ENCODE measurements at places on chromosomes 7 and 10.

DNA sequence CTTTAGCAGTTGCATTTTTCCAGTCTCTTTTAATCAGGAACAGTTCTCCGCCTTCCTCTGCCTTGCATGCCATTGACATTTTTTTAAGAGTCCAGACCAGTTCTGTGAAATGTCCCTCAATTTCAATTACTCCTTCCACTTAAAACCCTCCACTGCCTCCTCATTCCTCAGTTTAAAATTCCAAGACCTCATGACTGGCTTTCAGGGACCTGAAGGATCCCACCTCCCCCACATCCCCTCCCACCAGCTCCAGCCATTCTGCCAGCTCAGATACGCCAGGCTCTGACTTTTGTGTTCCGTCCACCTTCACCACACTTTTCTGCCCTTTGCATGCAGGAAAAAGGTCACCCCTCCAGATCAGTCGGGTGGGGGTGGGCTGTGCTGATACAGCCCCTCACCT, 8.7 kb downstream of the TNRC18 start:
- H3K27ac ChIP-seq, result no peak overlapping the region
- peaks cover 7% of the 10 kb centered on the region for H3K4me1 ChIP-seq
- H3K27me3 ChIP-seq, result peaks cover 46% of the 10 kb centered on the region
- H3K36me3 ChIP-seq, result no peaks in the 10 kb centered on the region
- no peak for DNase-seq

DNA sequence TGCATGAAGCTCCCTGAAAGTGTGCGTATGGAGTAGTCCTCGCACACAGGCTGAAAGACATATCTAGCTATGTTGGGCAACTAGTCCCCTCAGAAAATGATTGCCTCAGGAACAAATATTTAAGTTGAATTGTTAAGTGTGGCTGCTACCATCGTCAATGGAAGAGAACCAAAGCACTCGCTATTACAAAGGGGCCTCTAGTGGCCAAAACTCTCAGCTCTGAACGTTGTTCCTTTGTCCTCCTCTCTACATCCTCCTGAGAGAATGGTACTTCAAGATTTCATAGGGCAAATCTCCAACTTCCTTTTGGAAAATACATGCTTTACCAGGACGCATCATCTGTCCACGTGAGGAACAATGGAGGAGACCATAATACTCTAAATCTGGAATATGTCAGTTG, 209.9 kb downstream of the NRG3 start:
- no peaks in the 10 kb centered on the region for H3K27me3 ChIP-seq
- no peaks in the 10 kb centered on the region for H3K4me1 ChIP-seq
- no peak overlapping the region for H3K4me3 ChIP-seq
- H3K27ac ChIP-seq, result no peak overlapping the region

- H3K4me3 ChIP-seq, result no peak overlapping the region
- no peaks in the 10 kb centered on the region for H3K36me3 ChIP-seq
- no peak for DNase-seq
- no peaks in the 10 kb centered on the region for H3K4me1 ChIP-seq
Measured at GRCh38 chr10:71223347-71224058, 11.1 kb downstream of the UNC5B start.

DNA sequence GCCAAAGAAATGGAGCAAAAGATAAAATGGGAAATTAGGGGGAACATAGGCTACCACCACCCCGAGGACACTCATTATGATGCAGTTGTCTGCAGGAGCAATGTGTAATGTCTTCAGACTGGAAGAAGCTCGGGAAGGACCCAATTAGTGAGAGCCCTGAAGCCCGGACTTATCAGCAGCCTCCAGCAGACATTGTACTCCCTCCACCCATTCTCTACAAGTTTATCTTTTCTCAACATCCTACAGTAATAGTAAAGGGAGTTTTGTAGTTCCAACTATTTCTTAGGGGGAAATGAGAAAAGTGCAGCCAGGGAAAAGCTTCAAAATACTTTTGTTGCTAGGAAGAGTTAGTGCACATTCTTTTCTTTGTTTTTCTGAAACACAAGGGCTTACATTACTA, 657.3 kb upstream of the COBL start:
- no peak for DNase-seq
- no peaks in the 10 kb centered on the region for H3K4me1 ChIP-seq
- no peaks in the 10 kb centered on the region for H3K27me3 ChIP-seq

DNA sequence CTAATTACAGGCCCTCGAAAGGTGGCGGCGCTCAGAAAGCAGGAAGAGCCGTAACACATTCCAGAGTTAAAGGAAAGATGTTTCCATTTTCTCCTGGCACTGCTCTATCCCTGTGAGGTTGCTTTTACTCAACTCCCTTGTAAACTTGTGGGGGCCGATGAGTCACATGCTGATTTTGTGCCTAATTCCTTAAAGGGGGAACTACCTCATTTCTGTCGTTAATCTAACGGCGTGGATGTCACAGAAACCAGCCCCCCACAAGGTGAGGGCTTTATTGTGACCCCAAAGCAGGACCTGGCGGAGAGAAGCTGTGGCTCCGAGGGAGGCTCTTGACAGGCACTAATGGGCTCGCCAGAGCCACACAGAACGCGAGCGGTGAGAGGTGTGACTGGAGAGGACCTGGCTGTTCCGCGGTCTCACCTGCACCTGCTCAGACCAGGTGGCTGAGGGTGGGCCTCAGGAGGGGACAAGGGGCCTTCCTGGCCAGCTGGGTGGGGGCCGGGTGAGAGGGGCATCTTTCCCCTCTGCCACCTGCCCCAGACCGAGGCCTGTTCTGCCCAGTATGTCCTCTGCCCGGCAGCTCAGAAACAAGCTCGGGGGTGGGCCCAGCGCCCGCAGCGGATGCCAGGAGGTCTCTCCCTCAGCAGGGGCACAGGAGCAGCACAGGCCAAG, 50.9 kb downstream of the CALML3 start:
- H3K4me3 ChIP-seq, result no peak overlapping the region
- no peaks in the 10 kb centered on the region for H3K27me3 ChIP-seq
- H3K4me1 ChIP-seq, result no peaks in the 10 kb centered on the region
- H3K27ac ChIP-seq, result no peak overlapping the region

- H3K4me3 ChIP-seq, result no peak overlapping the region
- no peak overlapping the region for H3K27ac ChIP-seq
- no peak for DNase-seq
- H3K27me3 ChIP-seq, result no peaks in the 10 kb centered on the region
- no peaks in the 10 kb centered on the region for H3K36me3 ChIP-seq
Measured at GRCh38 chr7:148927123-148928045, 43.3 kb upstream of the EZH2 start.

- H3K4me3 ChIP-seq, result no peak overlapping the region
- no peaks in the 10 kb centered on the region for H3K4me1 ChIP-seq
- H3K27me3 ChIP-seq, result peaks cover 2% of the 10 kb centered on the region
- DNase-seq, result no peak
- H3K36me3 ChIP-seq, result no peaks in the 10 kb centered on the region
- no peak overlapping the region for H3K27ac ChIP-seq
Measured at GRCh38 chr10:8628351-8628750, 573.9 kb downstream of the GATA3 start.

DNA sequence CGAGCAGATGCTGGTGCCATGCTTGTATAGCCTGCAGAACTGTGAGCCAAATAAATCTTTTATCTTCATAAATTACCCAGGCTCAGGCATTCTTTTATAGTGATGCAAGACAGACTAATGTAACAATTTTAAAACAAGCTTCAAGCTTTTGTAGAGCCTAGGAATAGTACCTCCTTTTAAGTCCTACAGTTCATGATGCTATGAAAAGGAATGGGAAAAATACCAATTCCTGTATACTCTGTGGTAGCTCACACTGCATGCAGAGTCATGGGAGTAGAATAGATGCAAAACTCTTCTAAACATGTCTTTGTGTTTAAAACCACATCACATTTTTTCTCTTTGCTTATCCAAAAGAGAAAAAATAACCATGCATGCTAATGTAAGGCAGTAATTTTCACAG, 66.6 kb upstream of the WNT16 start:
- no peaks in the 10 kb centered on the region for H3K4me1 ChIP-seq
- H3K4me3 ChIP-seq, result no peak overlapping the region
- no peaks in the 10 kb centered on the region for H3K36me3 ChIP-seq
- peaks cover 11% of the 10 kb centered on the region for H3K27me3 ChIP-seq
- DNase-seq, result no peak

GRCh38 chr7:36208997-36209813, 56.2 kb downstream of the EEPD1 start:
- no peak for DNase-seq
- H3K27ac ChIP-seq, result peak overlapping the region; percentile 48
- H3K4me1 ChIP-seq, result peaks cover 28% of the 10 kb centered on the region
- H3K27me3 ChIP-seq, result no peaks in the 10 kb centered on the region

- peak overlapping the region; percentile 39 for H3K4me3 ChIP-seq
- peaks cover 2% of the 10 kb centered on the region for H3K27me3 ChIP-seq
- no peak overlapping the region for H3K27ac ChIP-seq
- H3K4me1 ChIP-seq, result peaks cover 32% of the 10 kb centered on the region
- no peaks in the 10 kb centered on the region for H3K36me3 ChIP-seq
Measured at GRCh38 chr10:89390476-89391225, 1.8 kb upstream of the IFIT1 start.

DNA sequence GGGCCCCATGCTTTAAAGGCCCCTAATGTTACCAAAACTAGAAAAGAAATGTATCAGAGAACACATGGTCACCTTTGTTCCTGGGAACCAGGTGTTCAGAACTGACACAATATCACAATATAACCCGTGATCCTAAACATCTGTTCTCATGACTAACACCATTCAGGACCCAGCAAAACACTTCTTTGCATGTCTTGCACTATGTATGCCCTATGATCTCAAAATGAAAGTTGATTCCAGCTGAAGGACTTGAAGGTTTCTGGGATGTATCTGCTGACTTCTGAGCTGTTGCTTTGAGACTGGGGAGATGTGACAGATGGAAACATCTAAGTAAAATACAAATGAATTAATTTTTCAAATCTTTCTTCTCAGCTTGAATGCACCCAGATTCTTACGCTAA, 37.5 kb upstream of the PIK3CG start:
- H3K4me1 ChIP-seq, result no peaks in the 10 kb centered on the region
- peaks cover 1% of the 10 kb centered on the region for H3K36me3 ChIP-seq
- no peak overlapping the region for H3K4me3 ChIP-seq
- no peak overlapping the region for H3K27ac ChIP-seq
- no peak for DNase-seq

DNA sequence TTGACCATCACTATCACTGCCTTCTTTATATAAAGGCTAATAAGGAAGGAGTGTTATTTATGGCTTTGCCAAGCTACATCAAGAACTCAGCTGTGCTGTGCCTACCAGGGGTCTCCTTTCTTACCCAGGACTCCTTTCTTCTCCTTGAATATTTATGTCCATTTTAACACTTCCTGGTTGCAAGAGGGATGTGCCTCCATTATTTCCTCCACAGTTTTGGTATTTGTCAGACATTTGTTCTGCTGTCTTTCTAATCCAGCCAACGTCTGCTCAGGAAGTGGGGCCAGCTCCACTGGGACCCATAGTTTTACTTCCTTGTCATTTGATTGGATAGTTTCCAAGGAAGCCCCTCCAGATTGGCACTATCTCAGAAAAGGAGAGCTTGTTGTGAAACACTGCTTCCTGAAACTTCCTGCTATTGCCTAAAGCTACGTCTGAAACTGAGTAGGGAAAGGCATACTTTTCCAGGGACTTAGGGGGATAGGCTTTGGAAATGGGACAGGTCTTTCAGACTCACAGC, 6.6 kb upstream of the STRIP2 start:
- DNase-seq, result no peak
- H3K4me1 ChIP-seq, result peaks cover 3% of the 10 kb centered on the region
- H3K27me3 ChIP-seq, result peaks cover 5% of the 10 kb centered on the region
- H3K36me3 ChIP-seq, result peaks cover 56% of the 10 kb centered on the region
- H3K4me3 ChIP-seq, result no peak overlapping the region
- no peak overlapping the region for H3K27ac ChIP-seq

- DNase-seq, result no peak
- H3K4me3 ChIP-seq, result no peak overlapping the region
- H3K27me3 ChIP-seq, result no peaks in the 10 kb centered on the region
- H3K36me3 ChIP-seq, result no peaks in the 10 kb centered on the region
Measured at GRCh38 chr7:70419526-70420380, 712.2 kb upstream of the GALNT17 start.

- DNase-seq, result no peak
- no peaks in the 10 kb centered on the region for H3K27me3 ChIP-seq
- H3K36me3 ChIP-seq, result no peaks in the 10 kb centered on the region
- H3K27ac ChIP-seq, result no peak overlapping the region
- peaks cover 10% of the 10 kb centered on the region for H3K4me1 ChIP-seq
Measured at GRCh38 chr10:22851865-22852239, 76.0 kb upstream of the ARMC3 start.

- peak; percentile 63 for DNase-seq
- H3K36me3 ChIP-seq, result no peaks in the 10 kb centered on the region
- H3K27ac ChIP-seq, result no peak overlapping the region
- H3K27me3 ChIP-seq, result no peaks in the 10 kb centered on the region
- peaks cover 4% of the 10 kb centered on the region for H3K4me1 ChIP-seq
Measured at GRCh38 chr10:102583435-102584417, 60.6 kb upstream of the TRIM8 start.

GRCh38 chr10:122128357-122128756, 139.4 kb downstream of the TACC2 start:
- peaks cover 11% of the 10 kb centered on the region for H3K27me3 ChIP-seq
- no peak overlapping the region for H3K4me3 ChIP-seq
- peaks cover 5% of the 10 kb centered on the region for H3K4me1 ChIP-seq

DNA sequence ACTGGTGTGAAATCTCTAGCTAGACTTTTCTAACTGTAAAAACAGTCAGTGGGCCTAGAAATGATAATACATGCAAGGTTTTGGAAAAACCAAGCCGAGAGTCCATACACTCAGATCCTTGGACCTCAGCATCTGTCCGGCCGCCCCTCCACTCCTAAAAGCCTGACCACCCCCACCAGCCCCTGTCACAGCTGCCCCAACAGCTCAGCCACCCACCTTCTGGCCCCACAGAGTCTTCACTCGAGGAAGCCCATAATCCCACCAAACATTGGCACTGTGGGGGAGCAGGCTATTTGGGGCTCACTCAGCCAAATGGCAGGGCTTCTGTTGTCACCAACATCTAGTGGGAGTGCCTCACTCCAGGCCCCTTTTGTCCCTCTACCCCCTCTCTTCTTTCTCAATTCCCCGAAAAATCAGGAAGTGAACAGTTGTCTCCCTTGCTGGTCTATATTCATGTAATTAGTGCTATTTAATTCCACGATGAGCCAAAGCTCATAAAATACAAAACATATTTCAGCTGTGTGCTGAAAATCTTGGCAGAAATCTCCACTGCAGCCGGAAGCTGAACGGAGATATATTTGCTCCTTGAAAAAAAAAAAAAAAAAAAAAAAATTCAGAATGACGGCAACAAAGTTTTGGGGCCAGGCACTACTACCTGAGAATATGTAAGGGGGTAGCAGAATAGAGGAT, 55.5 kb downstream of the PLXNA4 start:
- no peak overlapping the region for H3K27ac ChIP-seq
- H3K36me3 ChIP-seq, result no peaks in the 10 kb centered on the region
- no peak overlapping the region for H3K4me3 ChIP-seq

DNA sequence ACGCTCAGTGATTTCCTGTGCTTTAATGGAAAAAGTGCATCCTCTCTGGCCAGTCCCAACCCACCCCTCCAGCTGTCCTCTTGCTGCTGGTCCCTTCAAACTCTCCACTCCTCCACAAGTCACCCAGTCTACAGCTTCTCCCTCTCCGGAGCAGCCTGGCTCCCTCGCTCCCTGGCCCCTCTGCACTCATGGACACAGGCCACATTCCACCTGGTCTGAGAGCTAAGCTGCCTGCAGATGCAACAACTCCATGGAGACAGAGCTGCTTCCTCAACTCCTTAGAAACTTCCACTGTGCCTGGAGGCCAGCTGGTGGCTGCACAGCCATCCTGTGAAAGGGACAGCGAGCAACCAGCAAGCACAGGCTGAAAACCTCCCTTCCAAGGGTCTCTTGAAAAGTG, 88.0 kb downstream of the GPR26 start:
- H3K27ac ChIP-seq, result no peak overlapping the region
- no peak overlapping the region for H3K4me3 ChIP-seq
- no peaks in the 10 kb centered on the region for H3K4me1 ChIP-seq
- no peaks in the 10 kb centered on the region for H3K36me3 ChIP-seq
- H3K27me3 ChIP-seq, result peaks cover 2% of the 10 kb centered on the region

GRCh38 chr10:32854435-32854834, 103.6 kb downstream of the ITGB1 start:
- H3K4me1 ChIP-seq, result no peaks in the 10 kb centered on the region
- no peak overlapping the region for H3K27ac ChIP-seq
- peaks cover 7% of the 10 kb centered on the region for H3K36me3 ChIP-seq
- H3K27me3 ChIP-seq, result no peaks in the 10 kb centered on the region
- no peak for DNase-seq

All from naive thymus-derived CD8-positive, alpha-beta T cell (primary cell).